Stimulated activated CD8-positive, alpha-beta memory T cell treated with anti-CD3 and anti-CD28 coated beads, Interleukin-15, amount 100 ng/mL, for 1 hour (primary cell): ENCODE measurements at places on chromosomes 4 and X.

GRCh38 chr4:7418131-7418943, 16.4 kb downstream of the PSAPL1 start:
- DNase-seq: no peak

DNA sequence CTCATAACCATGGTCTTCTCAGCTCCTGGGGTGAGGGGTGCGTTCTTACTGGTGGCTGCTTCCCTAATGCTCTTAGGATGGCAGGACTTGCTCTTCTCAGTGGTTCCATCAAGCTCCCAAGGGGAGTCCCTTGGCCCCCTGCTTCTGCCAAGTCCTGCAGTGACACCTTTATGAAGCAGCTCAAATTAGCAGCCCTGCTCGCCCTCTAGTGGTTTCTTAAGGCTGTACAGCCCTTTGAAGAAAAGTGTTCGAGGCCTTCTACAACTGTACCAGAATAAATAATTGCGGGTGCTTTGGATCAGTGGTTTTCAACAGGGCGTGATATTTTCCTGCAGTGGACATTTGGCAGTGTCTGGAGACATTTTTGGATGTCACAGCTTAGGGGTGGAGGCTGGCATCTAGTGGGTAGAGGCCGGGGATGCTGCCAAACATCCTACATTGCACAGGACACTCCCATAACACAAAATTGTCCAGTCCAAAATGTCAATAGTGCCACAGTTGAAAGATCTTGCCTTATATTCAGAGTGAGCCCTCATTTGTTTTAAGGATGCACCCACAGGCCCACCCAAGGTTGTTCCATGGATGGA, 204.7 kb upstream of the S100G start:
- DNase-seq: peak; percentile 4

DNA sequence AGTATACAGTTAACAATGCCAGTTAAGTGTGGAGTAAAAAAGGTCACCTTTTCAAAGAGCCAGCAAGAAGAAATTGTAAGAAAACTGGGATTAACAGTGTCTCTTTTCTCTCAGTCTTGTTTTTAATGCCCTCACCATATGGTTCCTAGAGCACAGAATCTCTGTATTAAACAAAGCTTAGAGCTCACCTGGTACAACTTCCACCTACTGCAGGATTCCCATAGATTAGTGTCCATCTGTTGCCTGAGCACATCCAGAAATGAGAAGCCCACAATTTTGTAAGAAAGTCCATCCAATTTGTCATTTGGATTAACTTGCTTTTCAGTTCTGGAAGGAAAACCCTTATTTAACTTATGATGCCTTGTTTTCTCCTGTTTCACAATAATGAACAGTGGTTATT, 1037.1 kb downstream of the STPG2 start:
- no peak for DNase-seq

DNA sequence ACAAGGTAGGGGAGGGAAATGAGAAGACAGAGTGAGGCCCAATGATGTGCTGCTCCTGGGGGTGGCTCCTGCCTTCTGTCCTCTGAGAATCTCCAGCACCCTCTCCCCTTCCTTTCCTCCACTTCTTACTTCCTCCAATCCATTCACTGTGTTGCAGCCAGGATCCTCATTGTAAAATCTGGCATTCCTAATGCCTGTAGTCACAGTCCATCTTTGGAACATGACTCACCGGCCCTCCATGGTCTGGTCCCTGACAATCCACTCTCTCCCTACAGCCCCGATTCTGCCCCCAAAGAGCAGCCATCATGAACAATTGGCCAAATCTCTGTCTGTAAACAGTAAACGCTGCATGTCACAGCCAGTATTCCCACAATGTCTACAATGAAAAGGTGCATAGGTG, 72.9 kb downstream of the CLNK start:
- no peak for DNase-seq

DNA sequence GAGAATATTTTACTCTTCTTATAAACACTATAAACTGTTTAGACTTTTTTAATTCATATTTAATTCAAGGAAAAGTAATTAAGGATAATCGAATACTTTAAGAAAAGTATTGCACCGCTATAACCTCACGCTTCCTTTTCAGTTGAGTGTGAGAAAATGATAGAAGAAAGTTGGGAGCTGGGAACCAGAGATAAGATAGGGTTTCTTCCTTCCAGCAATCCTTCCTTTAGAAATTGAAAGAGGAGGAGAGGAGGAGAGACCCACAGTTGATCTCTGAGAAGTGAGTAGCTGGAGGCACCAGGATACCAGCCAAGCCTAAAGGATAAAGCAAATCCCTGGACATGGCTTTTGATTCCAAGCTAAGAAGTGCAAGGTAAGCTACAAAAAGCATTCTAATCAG, 242.3 kb upstream of the NOCT start:
- no peak for DNase-seq
